ENCODE measurements at places on chromosomes 13 and 19.

- DNase-seq, result no peak
Observed at GRCh38 chr13:79226938-79227337, 179.1 kb downstream of the RBM26 start.

- DNase-seq, result no peak
Observed at GRCh38 chr13:72208112-72208645, 341.2 kb upstream of the DACH1 start.

DNA sequence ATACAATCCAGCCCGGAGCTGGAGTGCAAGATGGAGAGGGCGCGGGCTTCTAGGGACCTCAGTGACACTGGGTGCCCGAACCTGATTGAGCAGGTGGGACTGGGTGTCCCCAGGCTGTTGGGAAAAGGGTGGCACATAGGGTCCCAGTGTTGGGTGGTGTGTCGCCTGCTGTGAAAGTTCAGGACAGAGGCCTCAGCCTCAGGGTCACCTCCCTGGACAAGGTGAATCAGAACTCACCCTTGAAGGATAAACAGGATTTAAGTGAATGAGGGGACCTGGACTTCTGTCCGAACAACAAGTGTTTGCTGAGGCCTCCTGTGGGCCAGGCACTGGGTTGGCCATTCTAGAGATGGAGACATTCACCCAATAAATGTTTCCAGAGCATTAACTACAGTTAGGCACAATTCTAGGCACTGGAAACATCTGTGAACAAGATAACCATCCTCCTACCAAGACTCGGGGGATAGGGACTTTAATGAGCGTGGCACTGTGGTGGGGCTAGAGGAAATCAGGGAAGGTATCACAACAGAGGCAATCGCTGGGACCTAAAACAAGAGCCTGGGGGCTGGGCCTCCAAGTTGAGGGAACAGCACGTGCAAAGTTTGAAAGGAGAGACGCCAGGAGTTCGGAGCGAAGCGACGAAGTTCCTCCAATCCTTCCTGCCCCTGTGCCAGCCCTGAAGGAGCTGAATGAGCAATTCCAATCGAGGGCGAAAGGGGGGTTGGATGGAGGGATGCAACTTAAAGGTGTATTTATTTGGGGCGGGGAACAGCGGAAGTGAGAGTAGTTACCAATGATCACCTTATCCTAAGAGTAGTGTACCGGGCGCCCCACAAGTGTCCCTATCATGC is 921 bp upstream of the POLD1 start:
- DNase-seq, result no peak

DNA sequence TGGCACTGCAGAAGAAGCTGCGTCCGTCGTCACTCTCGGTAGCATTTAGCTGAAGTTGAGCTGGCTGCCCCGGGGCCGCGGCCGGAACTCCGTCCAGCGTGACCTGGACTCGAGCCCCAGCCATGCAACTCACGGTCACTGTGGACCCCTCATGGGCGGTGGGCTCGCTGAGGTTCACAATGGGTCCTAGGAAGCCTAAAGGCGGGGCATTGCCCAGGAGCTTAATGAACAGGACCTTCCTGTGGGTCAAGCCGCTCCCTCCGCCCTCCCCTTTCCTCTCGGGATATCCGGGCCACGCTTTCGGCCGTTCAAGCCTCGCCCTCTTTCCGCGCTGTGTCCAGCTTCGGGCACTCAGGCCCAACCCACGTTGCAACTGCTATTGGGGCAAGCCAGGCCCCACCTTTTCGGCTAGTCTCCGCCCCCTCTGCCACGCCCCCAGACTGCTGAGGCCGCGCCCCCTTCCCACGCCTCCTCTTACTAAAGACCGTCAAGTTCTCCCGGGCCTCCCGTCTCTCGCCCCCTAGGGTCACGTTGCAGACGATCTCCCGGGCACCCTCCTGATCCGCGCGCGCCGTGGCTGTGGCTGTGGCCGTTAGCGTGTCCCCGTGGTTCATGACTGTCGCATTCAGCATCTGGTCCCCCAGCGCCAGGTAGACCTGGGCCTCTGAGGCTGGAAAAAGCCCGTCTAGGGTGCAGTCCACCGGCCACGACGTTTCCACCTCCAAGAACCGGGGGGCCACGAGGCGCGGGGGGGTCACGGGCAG is 1.4 kb upstream of the RAVER1 start:
- DNase-seq, result no peak

GRCh38 chr13:80168089-80168850 is 172.7 kb downstream of the SPRY2 start:
- no peak for DNase-seq

- no peak for DNase-seq
Observed at GRCh38 chr13:87128036-87128435, 543.1 kb upstream of the SLITRK5 start.

- DNase-seq, result no peak
Observed at GRCh38 chr19:17755977-17756670, 4.8 kb downstream of the FCHO1 start.

DNA sequence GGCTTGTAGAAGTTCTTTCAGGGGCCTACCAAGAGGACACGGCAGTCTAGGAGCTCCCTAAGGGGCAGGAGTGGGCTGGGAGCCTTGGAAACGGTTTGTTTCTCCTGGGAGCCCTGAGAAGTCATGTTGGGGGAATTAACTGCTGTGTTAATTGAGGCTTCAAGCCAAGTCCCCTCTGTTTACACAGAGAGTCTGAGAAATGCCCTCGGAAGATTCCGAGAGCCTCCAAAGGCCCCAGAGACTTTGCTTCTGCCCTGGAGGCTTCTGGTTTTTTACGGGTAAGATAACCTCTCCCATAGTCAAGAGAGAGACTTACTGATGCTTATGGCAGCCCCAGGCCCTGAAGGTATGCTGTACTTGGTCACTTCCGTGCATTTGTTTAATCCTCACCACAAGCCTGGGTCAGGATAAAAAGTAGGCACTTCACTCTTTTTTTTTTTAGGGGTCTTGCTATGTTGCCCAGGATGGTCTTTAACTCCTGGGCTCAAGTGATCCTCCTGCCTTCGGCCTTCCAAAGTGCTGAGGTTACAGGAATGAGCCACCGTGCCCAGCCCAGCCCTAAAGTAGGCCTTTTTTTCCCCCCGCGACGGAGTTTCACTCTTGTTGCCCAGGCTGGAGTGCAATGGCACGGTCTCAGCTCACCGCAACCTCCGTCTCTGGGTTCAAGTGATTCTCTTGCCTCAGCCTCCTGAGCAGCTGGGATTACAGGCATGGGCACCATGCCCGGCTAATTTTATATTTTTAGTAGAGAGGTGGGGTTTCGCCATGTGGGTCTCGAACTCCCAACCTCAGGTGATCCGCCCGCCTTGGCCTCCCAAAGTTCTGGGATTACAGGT is 15.2 kb downstream of the IER2 start:
- DNase-seq, result no peak

DNA sequence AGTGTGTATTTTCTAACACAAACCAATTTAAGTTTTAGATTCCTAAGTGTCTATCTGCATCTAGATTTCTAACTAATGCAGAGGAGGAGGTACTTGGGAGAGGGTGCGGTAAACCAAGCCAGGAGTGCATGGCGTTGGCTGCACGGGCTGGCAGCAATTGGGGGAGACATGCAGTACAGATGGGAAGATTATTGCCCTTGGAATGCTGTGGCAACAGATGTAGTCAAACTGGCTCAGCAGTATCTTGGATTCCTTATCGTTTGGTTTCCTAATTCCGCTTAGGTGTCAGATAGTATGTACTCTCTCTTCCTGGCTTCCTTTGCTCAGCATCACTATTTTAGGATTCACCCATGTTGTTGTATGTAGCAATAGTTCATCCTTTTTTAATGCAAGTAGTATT is 29.4 kb upstream of the STK24 start:
- DNase-seq, result no peak

- no peak for DNase-seq
Observed at GRCh38 chr19:58570770-58571574, 2.2 kb downstream of the MZF1 start.

DNA sequence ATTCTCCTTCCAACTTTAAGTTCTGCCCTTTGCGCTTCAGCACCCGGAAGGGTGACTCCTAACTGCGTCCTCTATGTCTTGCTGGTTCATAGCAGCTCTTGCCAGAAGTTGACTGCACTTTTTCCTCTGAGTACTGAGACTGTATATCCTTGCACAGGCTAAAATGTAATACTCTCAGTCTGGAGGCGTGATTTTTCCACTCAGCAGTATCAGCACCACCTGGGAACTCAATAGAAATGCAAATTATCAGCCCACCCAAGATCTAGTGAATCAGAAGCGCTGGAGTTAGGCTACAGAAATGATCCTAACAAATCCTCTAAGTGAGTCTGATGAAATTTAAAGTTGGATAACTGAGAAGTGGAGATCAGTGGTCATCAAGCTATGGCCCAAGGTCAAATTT is 1611.9 kb upstream of the SLC10A2 start:
- no peak for DNase-seq

GRCh38 chr13:109211616-109212015 is 574.8 kb downstream of the IRS2 start:
- DNase-seq, result no peak

DNA sequence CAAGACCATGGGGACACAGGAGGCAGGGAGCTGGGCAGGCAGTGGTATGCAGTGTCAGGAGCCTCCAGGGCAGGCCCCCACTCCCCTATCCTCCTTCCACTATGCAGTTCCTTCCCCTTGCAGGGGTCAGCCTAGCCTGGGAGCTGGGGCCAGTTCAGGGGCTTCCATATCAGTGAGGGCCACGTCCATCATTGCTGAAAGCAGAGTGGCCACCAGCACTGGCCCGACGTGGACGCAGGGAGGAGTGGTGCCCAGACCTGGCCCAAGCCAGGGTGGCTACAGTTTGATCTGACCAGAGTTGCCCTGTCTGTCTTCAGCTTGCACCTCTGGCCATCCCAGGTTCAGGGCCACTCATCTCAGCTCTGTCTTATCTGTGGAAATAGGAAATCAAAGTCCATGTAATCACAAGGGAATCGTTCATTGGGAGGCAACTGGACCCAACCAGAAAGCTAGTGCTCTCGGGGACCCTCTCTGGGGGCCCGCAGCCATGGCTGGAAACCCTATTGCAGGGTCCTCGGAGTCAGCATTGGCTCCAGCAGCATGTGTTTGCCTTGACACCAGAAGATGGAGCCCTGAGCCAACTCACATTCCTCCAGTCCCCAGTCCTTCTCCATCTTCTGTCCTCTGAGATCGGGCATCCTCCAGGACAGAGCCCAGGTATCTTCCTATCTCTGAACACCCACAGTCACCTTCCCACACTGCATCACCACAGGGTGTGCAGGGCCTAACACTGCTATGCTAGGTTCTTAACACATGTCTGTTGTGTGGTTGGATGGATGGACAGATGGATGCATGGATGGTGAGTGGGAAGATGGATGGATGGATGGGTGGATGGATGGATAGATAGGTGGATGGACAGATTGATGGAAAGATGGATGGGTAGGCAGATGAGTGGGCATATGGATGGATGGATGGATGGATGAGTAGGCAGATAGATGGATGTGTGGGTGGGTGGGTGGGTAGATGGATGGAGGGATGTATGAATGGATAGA is 75.7 kb upstream of the KCTD15 start:
- DNase-seq, result no peak

DNA sequence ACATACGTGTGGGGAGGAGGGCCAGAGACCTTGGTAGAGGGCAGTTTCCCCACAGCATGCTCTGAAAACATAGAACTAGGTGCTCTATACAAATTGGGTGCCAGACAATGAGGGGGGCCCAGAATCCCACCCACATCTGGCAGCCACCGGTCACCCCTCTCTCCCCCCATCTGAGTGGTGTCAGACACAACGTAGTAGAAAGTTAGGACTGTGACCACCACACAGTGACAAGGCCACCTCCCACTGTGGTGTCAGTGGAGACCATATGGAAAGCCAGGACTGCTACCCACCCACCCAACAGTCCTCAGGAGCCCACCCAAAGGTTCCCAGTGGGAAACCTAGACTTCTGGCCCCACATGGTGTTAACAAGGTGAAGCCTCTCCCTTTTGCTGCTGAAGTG is 2.1 kb upstream of the ATP4B start:
- DNase-seq, result no peak

GRCh38 chr13:110402299-110403069 is 95.4 kb downstream of the COL4A2 start:
- no peak for DNase-seq

GRCh38 chr13:89755729-89756492 is 1591.6 kb upstream of the MIR17HG start:
- no peak for DNase-seq

GRCh38 chr19:1423436-1424191 is 14.6 kb upstream of the RPS15 start:
- no peak for DNase-seq

DNA sequence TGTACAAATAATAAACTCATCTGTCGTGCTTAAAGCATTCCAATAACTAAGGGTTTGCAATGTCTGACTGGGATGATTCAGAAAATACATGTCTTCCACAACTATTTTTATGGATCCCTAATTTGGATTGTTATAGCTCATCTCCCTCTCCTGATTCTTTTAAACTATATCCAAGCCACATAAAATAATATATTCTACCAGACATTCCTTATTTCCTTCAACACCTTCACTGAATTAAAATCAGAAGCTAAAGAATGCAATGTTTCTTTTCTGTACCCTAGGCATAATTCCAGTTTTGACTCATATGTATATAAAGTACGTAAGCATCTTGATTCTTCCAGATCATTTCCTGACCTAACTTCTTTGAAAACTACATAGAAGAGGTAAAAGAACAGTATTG is 420.4 kb downstream of the EFNB2 start:
- DNase-seq, result no peak

- DNase-seq, result no peak
Observed at GRCh38 chr13:50596776-50597203, 246.7 kb downstream of the DLEU7 start.
